Right renal pelvis (tissue), 4 donors: ENCODE measurements at places on chromosomes 2 and 18. TPM values are rescaled to one million over a fixed set of nuclear protein-coding genes. Genes with fewer than 3 reads are reported as not detected.

DNA sequence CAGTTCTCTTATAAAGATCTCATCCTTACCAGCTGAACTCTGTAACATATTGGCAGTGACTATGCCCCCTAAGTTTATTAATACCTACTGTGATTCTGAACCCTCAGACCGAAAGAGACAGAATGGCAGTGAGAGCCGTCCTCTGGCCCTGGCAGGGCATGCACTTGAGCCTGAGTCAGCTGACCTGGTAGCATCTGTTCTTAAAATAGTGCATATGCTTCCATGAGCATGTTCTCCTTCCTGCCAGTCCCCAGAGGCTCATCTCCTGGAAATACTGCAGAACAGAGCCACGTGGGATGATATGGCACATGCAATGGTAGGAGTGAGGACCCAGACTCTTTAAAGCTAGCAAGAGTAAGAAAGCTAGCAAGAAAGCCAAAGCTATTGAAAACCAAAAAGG is 59.0 kb downstream of the RASGRP3 start:
- no peak for DNase-seq

Gene KIF1A
- polyA plus RNA-seq: 12.5 TPM

- DNase-seq: no peak
Observed at GRCh38 chr2:176639016-176639343, 369.7 kb downstream of the MTX2 start.

DNA sequence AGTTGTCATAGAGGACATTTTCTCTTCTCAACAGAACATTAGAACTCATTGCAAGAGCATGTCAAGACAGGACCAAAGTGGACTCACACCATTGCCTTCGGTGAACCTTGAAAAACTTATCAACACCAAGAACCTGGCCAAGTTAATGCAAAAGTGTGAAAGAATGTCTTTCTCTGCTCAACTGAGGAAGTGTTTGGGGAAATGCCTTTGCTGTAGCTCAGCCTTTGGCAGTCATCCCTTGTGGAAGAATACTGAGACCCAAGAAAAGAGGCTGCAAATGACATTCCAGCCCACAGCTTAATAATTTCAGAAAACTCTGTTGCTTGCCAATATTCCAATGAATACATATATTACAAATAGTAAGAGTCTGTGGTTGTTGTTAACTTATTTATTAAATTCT is 728.8 kb upstream of the PIK3C3 start:
- no peak for DNase-seq

Gene ALPP
- not detected for polyA plus RNA-seq
